GM23248 (cell line): ENCODE measurements at places on chromosomes 12 and 14. TPM values are rescaled to one million over a fixed set of nuclear protein-coding genes. Genes with fewer than 3 reads are reported as not detected.

The CLEC1A gene
- not detected in 2 replicates for total RNA-seq

The OR6C2 gene
- not detected in 2 replicates for total RNA-seq

The RILPL2 gene
- 2.5 and 2.8 TPM in 2 replicates for total RNA-seq

The CLEC6A gene
- not detected in 2 replicates for total RNA-seq

The SLC6A12 gene
- total RNA-seq, result not detected in 2 replicates

The A2ML1 gene
- total RNA-seq, result not detected in 2 replicates
